Gastrocnemius medialis (tissue), 4 donors: ENCODE measurements at places on chromosomes 5 and 9. TPM values are rescaled to one million over a fixed set of nuclear protein-coding genes. Genes with fewer than 3 reads are reported as not detected.
A peak's percentile ranks its signal among the peaks of the same experiment; 100 is the strongest.

Gene SMIM15
- 13.2 TPM for total RNA-seq

DNA sequence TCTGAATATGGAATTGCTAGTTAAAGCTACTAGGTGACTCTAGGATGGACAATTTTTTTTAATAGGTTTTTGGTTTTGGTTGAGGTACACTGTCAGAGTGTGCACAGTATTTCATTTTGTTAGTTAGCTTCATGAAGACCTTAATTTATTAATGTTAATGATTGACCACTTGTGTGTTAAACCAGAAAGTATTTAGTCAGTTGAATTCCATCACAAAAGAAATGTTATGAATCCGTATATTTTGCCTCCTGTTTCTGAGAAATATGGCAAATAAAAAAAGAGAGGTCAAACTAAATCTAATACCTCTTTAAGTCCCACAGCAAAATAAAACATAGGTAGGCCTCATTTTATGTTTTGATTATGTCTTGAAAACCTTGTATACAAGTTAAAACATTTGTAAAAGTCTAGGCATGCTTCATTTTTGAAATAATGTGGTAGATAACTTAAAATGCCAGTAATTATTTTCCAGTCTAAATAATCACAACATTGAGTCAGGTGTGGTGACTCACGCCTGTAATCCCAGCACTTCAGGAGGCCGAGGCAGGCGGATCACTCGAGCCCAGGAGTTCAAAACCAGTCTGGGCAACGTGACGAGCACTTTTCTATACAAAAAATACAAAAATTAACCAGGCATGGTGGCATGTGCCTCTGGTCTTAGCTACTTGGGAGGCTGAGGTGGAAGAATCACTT, 50.8 kb downstream of the ITGA1 start:
- no peak for DNase-seq
- H3K4me3 ChIP-seq: no peak overlapping the region
- peak overlapping the region; percentile 58 for H3K27ac ChIP-seq
- H3K4me1 ChIP-seq: no peaks in the 10 kb centered on the region

Gene PCDHB7
- 0.15 TPM for total RNA-seq

DNA sequence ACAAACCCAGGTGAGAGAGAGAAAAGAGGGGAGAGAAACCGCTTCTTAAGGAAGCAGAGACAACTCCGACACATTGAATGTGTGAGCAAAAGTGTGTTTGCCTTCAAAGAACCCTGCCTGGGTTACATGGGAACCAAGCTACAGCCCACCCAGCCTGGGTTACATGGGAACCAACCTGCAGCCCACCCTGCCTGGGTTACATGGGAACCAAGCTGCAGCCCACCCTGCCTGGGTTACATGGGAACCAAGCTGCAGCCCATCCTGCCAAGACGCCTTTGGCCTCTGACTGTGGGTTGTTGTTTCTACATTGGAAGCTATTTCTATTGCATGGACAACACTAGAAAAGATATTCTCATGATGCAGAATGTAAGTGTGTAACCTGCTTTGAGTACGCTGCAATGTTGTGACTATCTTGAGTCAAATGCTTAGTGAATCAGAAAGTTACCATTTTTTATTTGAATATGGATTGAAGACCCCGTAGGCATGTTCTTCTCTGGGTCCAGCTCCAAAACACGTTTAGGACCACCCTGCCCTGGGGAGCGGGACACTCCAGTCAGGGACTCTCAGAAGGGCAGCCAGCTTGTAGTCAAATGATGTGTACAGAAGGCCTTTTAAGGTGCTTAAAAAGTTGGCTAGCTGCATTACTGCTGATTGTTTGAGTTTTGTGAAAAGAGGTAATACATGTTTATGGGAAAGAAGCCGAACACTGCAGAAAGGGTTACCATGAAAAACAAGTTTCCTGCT, 39.1 kb upstream of the UNC5A start:
- no peak overlapping the region for H3K4me3 ChIP-seq
- no peak for DNase-seq
- H3K27ac ChIP-seq: no peak overlapping the region
- H3K27me3 ChIP-seq: peaks cover 30% of the 10 kb centered on the region
- H3K4me1 ChIP-seq: no peaks in the 10 kb centered on the region

GRCh38 chr5:170360709-170361108, 28.5 kb downstream of the KCNMB1 start:
- no peaks in the 10 kb centered on the region for H3K36me3 ChIP-seq
- no peaks in the 10 kb centered on the region for H3K4me1 ChIP-seq
- H3K4me3 ChIP-seq: no peak overlapping the region

Gene MYMK
- not detected for total RNA-seq

- no peak overlapping the region for H3K4me3 ChIP-seq
- H3K4me1 ChIP-seq: peaks cover 14% of the 10 kb centered on the region
- no peaks in the 10 kb centered on the region for H3K27me3 ChIP-seq
- H3K36me3 ChIP-seq: no peaks in the 10 kb centered on the region
- no peak for DNase-seq
Measured at GRCh38 chr9:127711831-127712274, 3.6 kb downstream of the PTRH1 start.

DNA sequence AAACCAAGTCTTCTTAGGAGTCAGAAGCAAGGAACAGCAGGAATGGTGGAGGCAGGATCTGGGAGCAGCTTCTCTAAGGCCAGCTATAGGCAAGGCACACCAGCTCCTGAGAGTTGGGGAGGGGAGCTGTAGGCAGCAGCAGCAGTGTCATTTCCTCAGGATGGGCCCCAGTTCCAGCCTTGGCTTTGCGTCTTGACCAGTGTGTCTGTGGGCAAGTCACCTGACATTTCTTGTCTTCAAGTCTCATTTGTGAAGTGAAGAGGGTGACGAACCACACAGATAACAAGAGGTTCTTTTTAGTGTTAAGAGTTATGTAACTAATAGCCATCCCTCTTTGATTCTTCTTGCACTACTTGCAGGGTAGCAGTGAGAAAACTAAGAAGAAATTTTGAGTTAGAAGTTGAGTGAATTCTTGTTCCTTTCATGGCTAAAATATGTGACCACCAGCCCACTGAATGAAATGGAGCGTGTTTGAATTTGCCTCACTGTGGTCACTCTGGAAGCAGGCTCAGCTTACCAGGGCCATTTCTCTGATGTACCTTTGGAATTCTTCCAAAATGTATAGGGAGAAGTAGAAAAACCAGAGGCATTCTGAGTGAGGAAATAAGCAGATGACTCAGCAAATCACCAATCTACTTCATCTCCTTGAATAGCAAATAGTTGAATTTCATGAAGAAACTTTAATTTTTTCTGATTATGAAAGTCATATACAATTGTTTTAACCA, 42.4 kb downstream of the RHOBTB3 start:
- H3K4me1 ChIP-seq: peaks cover 9% of the 10 kb centered on the region
- no peaks in the 10 kb centered on the region for H3K27me3 ChIP-seq
- H3K27ac ChIP-seq: peak overlapping the region; percentile 4
- no peak overlapping the region for H3K4me3 ChIP-seq
- H3K36me3 ChIP-seq: peaks cover 10% of the 10 kb centered on the region
- no peak for DNase-seq

- H3K27me3 ChIP-seq: no peaks in the 10 kb centered on the region
- no peak overlapping the region for H3K27ac ChIP-seq
- no peaks in the 10 kb centered on the region for H3K36me3 ChIP-seq
- no peak overlapping the region for H3K4me3 ChIP-seq
- peaks cover 35% of the 10 kb centered on the region for H3K4me1 ChIP-seq
Measured at GRCh38 chr9:35774907-35775635, 16.3 kb upstream of the NPR2 start.

Gene STOM
- 89.5 TPM for total RNA-seq

DNA sequence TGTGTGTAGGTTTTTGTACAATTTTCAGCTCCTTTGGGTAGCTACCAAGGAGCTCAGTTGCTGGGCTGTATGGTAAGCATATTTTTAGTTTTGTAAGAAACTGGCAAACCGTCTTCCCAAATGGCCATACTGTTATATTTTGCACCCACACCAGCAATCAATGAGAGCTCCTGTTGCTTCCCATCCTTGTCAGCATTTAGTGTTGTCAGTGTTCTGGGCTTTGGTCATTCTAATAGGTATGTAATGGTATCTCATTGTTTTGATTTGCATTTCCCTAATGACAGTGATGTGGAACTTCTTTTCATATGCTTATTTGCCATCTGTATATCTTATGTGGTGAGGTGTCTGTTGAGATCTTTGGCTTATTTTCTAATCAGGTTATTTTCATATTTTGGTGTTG, 320.1 kb downstream of the MLLT3 start:
- no peaks in the 10 kb centered on the region for H3K36me3 ChIP-seq
- DNase-seq: no peak
- H3K27me3 ChIP-seq: no peaks in the 10 kb centered on the region
- no peak overlapping the region for H3K27ac ChIP-seq
- H3K4me3 ChIP-seq: no peak overlapping the region

- peaks cover 59% of the 10 kb centered on the region for H3K36me3 ChIP-seq
- H3K27me3 ChIP-seq: no peaks in the 10 kb centered on the region
- H3K4me1 ChIP-seq: peaks cover 16% of the 10 kb centered on the region
- no peak for DNase-seq
Measured at GRCh38 chr5:1341863-1342262, 3.0 kb downstream of the CLPTM1L start.
